Fibroblast of upper back skin (primary cell): ENCODE measurements at places on chromosomes 5 and 9.

- DNase-seq = no peak
Measured at GRCh38 chr9:83285445-83286225, 222.7 kb upstream of the RASEF start.

GRCh38 chr5:58286741-58287140 lies 173.1 kb downstream of the PLK2 start:
- no peak for DNase-seq

GRCh38 chr5:124001036-124001615 lies 489.1 kb downstream of the CSNK1G3 start:
- DNase-seq = peak; percentile 42

DNA sequence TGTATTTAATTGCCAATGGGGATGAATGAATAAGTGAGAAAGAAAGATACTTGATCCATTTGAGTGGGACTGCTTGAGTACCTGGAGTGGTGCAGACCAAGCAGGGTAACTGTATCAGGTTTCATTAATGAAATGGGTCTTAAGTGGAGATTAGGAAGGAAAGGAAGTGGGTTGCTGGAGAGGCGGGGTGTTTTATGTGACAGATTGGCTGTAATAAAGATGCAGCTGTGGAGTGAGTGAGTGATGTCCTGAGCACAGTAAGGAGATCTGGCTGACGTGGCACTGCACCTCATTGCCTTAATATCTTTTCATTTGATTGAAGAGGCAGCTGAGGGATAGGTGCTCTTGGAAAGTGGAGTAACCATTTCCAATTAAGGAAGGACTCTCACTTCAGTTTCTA lies 161.0 kb upstream of the CCDC152 start:
- DNase-seq = no peak

DNA sequence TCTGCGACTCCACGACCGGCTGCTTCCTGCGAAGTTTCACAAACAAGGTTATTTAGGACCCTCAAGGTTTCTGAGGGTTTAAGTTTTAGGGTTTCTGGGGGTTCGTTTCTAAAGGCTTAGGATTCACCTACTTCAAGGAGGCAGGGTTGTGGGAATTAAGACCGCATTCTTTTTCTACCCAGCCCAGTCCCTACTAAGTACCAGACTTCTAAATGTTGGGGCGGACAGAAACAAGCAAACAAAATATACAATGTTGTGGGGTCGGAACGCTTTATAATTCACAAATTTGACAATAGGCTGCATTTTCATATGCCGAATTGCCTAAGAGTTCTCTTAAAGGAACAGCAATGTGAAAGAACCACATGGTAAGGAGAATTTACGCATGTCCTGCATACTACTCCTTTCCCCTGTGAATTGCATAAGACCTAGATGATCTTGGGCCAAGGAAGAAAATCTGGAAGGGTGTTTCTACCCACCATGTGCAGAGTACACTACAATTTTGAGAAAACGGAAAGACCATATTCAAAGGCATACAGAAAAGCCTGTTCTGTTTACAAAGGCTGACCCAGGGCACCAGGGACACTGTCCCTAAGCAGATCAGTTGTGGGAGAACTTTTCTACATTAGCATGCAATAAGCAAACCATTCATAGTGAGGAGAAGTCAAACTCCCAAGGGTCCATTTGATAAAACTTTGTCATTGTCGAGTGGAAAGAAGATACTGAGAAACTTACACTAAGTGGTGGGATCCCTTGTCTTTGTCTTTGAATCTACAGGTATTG lies 457.3 kb downstream of the RAB3C start:
- DNase-seq = peak; percentile 47

GRCh38 chr5:52867809-52868208 lies 80.1 kb downstream of the ITGA1 start:
- DNase-seq = peak; percentile 35

DNA sequence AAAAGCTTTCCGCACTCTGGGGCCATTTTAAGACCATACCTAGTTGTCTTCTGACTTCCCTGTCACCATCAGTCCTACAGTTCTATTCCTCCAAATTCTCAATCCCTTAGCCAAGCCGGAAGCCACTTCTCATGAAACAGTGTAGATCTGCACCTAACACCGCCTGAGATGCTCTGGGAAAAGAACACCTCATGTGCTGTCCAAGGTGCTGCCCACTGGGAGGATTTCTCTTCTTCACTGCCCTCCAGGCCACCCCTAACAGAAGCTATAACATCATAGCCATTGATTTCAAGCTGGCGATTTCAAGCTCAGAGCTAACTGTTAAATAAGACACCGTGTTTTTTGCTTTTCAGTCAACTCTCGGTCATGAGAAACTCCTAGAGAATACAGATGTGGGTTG lies 559.3 kb downstream of the CCDC171 start:
- no peak for DNase-seq

- no peak for DNase-seq
Measured at GRCh38 chr5:25568989-25569625, 924.3 kb upstream of the CDH10 start.

DNA sequence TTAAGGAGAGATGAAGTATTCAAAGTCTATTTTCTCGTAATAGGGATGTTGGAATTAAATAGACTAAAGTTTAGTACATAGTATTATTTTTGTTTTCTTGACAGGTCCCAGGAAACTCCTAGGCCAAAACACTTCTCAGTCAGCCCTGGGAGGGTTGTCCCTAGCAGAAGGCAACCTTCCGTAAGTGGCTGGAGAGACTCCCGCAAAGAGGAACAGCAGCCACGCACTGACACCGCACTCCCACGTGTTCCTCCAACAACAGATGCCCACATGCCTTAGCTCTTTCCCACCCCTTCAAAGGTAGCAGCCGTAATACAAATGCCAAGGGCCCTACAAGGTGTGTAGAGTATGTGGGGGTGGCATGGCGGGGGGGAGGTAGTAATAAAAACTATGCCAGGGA lies 28.4 kb downstream of the PCDHGC5 start:
- no peak for DNase-seq

- no peak for DNase-seq
Measured at GRCh38 chr9:5191985-5192384, 6.5 kb upstream of the INSL6 start.

- no peak for DNase-seq
Measured at GRCh38 chr5:169200125-169200778, 100.7 kb downstream of the SLIT3 start.
